ENCODE measurements at places on chromosomes 3 and 15.

DNA sequence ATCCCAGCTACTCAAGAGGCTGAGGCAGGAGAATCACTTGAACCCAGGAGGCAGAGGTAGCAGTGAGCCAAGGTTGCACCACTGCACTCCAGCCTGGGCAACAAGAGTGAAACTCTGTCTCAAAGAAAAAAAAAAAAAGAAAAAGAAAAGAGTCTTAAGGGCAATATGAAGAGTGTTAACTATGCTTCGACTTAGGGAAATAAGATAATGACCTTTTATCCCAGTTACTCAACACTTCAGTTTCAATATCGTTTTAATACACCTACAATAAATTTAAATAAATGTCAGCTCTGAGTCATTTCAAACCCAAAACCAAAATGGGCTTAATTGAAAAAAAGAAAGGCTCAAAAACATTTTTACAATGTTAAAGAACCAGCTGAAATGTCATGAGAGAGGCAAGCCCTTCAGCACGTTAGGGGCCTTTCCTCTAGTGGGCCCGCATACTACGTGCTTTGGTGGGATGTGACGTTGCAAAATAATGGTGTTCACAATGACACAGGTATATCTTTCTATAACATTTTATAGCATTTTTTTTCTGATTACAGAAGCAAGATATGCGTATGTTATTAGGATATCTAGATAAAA is 15.3 kb downstream of the FYCO1 start:
- no peak for DNase-seq

- DNase-seq = no peak
These were observed 46.4 kb downstream of the ST3GAL6 start for GRCh38 chr3:98809557-98809956.

DNA sequence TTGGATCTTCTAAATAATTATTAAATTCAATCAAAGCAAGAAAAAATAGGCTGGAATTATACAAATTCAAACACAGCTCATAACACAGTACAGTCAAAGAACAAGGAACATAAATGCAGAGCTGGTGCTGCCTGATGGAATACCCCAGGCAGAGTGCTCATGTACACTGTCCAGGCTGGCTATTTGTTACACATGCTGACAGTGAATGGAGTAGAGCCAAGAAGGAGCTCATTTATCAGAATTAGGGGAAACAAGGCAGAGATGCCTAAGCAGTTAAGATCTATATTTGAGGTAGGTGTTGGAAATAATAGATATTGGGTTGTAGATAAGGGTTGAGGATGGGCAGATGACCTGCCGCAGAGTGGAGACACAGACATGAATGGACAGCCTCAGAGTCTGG is 788.2 kb upstream of the ARPP21 start:
- DNase-seq = no peak

DNA sequence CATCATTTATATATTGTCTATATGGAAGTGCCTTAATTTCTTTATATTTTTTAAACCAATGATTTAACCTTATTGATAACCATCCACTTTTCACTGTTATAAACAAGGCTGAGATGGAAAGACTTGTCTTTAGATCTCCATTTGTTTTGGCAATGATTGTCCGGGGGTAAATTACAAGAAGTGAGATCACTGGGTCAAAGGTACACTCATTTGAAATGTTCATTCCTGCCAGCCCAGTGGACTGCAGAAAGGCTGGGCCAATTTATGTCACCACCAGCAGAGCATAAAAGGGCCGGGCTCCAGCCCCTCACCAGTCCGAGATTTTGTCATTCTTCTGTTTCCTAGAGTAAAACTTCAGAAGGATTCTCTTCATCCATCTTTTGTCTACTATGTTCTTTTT is 93.6 kb upstream of the NEO1 start:
- no peak for DNase-seq

DNA sequence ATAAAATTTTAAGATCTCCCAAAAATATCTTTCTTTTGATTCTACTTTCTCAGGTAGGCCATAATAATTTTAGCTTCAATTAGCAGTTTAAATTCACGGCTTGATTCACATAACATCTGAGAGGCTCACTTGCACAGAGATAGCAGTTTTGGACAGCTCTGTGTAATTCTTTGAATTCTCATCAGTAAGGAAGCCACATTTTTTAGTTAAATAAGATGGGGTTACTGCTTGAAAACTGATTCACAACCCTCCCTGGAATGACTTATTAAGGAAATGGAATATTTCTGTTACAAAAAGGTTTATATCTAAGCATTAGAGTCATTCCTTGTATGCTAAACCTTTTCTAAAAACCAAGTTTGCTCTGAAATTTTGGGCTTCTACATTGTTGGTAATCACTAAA is 212.7 kb downstream of the ALCAM start:
- DNase-seq = no peak

- DNase-seq = no peak
These were observed 231.6 kb upstream of the AGTR1 start for GRCh38 chr3:148466143-148466542.

DNA sequence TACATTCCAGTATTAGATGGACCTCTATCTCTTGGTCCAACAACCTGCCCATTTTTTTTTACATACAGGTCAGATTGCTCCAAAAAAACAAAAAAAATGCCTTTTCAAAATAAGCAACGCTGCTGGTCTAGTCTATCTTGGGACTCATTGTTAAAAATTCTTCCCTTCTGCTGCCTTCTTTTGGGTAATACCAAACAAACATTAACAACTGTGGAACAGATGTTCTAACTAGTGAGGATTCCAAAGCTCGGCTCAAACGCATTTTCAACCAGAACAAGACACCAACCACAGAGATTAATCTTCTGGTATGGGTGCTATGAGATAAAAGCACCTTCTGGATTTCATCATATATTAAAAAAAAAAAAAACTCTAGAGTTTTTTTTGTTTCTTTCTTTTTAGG is 24.7 kb downstream of the ARHGAP31 start:
- DNase-seq = no peak

DNA sequence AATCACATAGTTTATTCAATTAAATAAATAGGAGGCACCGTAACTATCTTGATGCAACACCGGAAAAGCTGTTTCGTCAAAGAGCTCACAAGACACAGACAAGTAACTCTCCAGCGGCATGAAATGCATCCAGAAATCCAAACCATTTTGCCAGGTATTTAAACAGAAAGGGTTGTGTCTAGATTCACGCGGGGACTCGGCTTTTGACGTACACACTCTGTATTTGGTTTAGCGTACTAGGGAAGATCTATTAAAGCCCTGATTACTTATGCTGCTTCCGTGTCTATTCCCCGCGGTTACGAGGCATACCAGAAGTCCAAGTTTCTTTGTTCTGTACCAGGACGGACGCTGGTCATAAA is 718 bp downstream of the BNIP2 start:
- DNase-seq = no peak

- peak; percentile 70 for DNase-seq
These were observed 63.0 kb downstream of the SH3BP5 start for GRCh38 chr3:15269091-15269989.

GRCh38 chr3:10232137-10232536 is 16.1 kb upstream of the TATDN2 start:
- no peak for DNase-seq

- no peak for DNase-seq
These were observed 34.2 kb upstream of the GALNT15 start for GRCh38 chr3:16140116-16140893.

DNA sequence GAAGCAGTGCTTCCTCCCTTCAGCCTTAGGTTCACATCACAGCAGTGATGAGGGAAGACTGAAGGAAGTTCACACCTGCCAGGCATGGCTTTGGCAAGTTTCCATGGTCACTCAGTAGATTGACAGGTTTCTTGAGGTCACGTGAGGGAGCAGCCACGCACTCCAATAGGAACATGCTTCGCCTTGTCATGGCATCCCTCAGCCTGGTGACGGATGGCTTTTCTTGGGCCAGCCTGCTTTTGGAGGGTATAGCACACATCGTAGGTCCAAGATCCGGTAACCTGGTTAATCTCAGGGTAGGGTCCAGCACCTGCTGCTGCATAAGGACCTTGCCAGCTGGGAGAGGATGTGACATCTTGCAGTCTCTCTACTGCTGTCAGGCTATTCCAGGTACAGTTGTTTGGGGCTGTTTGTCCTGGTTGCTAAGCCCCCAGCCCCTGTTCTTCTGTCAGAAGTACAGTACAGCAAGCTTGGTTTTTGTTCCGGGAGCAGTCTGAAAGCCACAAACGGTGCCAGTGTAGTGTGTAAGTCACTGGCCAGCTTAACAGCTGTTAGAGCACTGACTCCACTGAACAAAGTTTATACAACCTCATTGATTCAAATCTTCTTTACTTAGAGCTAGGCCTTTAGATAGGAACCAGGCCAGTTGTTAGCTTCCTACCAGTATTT is 42.3 kb downstream of the PSMD6 start:
- no peak for DNase-seq

GRCh38 chr3:114619771-114620170 is 325.9 kb downstream of the TIGIT start:
- no peak for DNase-seq

GRCh38 chr3:66037986-66038369 is 740 bp downstream of the MAGI1 start:
- peak; percentile 7 for DNase-seq

DNA sequence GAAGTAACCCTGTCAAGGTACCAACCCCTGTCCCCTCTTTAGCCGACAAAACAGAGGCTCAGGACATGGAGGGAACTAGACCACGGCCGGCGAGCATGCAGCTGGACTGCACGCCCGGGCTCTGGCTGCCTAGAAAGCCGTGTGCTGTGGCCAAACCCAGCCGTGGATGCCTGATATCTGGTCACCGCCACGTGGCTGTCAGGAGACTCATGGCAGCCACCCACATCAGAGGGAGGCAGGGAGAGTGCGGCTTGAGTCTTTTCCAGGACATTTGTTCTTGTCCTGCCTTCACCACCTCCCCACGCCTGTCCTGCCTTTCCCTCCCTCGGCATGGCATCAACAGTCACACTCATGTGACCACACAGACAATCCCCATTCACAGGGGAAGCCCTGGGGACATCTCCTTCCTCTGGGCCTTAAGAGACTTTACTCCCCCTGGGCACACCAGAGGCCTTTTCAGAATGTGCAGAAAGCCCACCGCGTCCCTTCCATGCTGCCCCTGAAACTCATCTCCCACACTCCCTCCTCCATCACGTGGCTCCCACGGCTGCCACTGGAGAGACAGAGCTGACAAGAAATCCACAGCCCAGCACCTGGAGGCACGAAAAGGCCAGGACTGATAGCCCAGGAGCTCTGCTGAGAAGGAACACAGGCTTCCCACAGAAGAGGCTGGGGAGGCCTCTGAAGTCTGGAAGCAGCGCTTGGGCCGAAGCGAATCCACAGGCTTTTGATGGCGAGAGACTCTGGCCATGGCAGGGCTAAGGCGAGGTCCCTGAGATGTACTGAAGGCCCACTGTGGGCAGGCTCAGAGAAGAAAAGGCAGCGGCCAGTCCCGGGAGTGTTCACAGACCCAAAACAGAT is 71.2 kb upstream of the IQSEC1 start:
- DNase-seq = no peak

- DNase-seq = no peak
These were observed 66.3 kb upstream of the NAALADL2 start for GRCh38 chr3:174792864-174793263.

DNA sequence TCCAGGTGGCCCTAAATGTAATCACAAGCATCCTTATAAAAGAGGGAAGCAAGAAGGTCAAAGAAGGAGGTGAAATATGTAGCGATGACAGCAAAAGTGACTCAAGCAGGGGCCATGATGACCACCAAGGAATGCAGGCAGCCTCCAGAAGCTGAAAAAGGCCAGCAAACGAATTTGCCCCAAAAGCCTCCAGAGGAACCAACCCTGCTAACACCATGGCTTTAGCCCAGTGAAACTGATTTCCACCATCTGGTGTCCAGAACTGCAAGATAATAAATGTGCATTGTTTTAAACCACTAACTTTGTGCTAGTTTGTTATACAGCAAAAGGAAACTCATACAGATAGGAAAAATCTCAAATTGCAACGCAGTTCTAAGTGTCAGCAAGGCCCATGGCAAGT is 23.0 kb upstream of the RBSN start:
- DNase-seq = peak; percentile 1

- DNase-seq = no peak
These were observed 41.9 kb downstream of the FMN1 start for GRCh38 chr15:33152502-33153109.

DNA sequence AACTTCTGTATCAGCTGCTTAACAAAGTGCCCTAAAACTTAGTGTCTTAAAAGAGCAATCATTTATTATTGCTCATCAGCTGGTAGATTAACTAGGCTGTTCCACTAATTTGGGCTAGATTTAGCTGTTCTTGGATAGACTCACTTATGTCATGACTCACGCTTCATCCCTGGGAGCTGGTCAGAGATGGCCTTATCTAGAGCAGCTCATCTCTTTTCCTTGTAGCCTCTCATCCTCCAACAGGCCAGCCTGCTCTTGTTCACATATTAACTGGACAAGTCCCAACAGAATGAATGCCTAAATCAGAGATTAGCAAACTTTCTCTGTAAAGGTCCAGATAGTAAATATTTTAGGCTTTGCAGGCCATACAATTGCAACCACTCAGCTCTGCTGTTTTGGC is 66.9 kb upstream of the PLAAT1 start:
- DNase-seq = no peak

GRCh38 chr3:61141227-61141626 is 110.0 kb downstream of the FHIT start:
- DNase-seq = no peak

DNA sequence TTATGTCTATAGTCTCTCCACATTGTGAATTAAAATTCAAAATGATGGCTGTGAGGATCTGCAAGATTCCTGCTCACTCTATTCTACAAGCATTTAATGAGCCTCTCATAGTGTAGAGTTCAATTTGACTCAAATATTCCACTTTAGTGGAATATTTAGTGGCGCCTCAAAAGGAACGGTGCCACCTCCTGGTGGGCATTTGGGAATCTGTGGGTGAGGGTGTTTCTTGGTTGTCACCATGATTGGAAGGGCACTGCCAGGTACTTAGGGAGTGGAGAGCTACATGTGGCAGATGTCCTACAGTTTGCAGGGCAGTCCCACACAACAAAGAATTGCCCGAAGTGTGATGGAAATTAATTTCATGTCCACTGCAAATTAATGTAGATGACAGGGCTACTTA is 21.5 kb upstream of the KCNMB3 start:
- no peak for DNase-seq

DNA sequence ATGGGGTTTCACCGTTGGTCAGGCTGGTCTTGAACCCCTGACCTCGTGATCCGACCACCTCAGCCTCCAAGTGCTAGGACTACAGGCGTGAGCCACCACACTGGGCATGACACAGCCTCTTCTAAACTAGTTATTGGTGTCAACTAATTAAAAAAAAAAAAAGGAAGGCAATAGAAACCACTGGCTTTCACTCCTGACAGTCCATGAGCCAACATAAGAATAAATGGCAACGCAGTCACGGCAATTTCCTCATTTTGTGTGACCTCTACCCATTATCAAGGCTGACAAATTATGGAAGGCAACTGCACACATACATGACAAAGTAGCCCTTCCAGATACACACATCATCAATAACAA is 5.9 kb downstream of the ARHGEF3 start:
- DNase-seq = no peak
